ENCODE measurements at places on chromosomes 5 and 9.
A peak's percentile ranks its signal among the peaks of the same experiment; 100 is the strongest.

DNA sequence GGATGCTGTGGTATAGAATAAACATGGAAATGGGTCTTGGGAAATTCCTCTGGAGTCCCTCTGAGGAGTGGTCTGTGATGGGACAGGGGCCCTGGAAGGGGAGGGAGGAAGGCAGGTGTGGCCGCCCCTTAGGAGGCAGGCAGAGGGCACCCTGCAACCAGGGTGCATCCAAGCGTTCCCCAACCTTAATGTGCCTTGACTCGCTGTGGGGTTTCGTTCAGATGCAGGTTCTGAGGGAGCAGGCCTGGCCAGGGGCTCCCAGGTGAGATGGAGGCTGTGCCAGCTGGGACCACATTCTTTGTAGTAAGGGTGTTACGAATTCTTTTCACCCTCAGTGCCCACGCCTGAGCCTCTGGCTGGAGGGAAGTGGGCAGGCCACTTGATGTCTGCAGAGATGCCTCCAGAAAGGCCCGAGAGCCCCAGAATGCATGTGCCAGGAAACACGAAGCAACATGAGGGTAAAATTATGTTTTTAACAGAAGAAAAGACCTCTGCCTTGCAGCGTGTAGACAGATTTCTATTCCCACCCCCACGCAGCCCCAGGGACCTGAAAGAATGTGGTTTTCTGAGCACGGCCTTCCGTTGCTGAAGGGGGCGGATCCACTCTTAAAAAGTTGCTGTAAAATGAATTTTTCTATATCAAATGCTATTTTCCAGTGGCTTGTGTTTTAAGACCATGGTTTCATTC lies 150.4 kb upstream of the IER5L start:
- DNase-seq = no peak

- DNase-seq = no peak
These were observed 3.9 kb upstream of the TAL2 start for GRCh38 chr9:105658351-105658750.

- no peak for DNase-seq
These were observed 120.6 kb upstream of the CCDC112 start for GRCh38 chr5:115417076-115417475.

DNA sequence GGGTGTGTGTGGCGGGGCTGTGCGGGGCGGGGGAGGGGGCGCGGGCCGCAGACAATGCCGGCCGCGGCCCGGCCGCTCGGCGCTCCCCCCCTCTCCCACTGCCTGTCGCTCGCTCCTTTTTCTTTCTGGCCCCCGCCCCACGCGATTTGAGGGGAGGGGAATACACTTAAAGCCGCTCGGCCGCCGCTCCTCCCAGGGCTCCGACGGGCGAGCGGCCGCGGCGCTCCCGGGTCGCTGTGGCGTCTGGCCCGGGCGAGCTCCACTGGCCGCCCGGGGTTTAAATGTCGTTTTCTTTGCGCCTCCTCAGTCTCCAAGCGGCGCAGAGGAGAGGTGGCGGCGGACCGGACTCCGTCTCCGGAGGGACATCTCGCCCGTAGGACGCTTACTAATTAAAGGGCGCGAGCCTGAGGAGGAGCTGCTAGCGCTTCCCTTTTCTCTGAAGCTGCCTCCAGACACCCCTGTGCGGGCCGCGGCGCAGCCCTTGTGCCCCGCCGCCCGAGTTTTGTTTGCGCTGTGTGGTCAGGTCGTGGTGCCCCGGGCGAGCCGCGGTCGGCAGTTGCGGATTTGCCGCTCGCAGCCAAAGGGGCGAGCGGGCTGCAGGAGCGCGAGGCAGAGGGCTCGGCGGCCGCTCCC lies 1.4 kb downstream of the ZSWIM6 start:
- DNase-seq = peak; percentile 79

- no peak for DNase-seq
These were observed 37.6 kb upstream of the CAST start for GRCh38 chr5:96624596-96624995.

DNA sequence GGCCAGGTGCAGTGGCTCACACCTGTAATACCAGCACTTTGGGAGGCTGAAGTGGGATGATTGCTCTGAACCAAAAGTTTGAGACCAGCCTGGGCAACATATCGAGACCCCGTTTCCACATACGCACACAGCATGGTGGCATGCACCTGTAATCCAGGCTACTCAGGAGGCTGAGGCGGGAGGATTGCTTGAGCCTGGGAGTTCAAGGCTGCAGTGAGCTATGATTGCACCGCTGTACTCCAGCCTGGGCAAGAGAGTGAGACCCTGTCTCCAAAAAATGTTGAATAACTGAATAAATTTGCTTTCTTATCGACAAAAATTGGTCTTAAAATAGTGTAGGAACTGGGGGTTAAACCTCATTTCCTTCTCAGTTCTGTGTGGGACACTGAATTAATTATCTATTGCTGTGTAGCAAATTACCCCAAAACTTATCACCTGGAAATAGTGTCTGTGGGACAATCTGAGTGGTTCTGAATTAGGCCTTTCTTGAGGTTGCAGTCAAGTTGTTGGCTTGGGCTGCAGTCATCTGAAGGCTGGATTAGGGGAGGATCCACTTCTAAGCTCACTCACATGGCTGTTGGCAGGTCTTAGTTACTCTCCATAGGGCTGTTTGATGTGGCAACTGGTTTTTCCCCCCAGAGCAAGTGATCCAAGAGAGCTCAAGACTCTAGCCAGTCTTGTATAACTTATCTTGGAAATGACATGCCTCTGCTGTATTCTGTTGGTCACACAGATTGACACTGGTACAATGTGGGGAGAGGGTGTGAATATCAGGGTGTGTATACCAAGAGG lies 2.0 kb downstream of the SNX30 start:
- DNase-seq = no peak
